Hematopoietic multipotent progenitor cell treated with erythropoietin and hydrocortisone succinate and interleukin-3 and kit ligand, for 17 days (in vitro differentiated cells): ENCODE measurements at places on chromosomes 12 and 14.
A peak's percentile ranks its signal among the peaks of the same experiment; 100 is the strongest.

- peak; percentile 27 for DNase-seq
Measured at GRCh38 chr14:106318700-106319099, 792.3 kb downstream of the TMEM121 start.

GRCh38 chr14:99287269-99287942, 15.4 kb upstream of the BCL11B start:
- no peak for DNase-seq

DNA sequence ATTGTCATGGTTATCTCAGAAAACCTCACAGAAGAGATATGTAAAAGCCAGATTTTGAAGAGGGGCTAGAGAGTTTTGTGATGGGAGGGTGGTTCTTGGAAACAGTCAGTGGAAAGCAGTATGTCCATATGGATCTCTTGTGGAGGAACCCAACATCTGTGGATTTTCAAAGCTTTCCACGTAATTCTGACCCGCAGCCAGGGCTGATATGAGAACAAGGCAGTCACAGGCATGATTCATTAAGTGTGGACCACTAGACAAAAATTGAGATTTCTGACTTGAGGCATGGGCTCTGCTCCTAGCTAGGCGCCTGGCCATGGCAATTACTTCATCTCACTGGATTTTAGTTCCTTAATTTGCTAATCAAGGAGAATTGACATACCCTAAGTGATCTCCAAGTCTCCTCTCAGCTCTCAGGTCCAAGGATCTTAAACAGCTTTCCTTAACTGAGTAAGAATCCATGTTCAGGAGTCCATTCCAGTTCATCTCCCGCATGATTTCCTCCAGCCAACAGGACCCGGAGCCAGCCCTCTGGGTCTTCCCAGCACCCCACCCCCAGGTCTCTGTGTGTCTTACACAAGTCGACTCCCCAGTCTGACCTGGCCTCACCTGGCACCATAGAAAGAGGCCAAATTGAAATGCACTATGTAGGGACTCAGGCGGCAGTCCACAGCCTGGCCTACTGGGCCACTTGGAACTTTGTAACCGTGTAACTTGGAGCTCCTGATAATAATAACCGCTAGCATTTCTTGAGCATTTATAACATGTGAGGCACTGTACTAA, 176.3 kb upstream of the PARP11 start:
- no peak for DNase-seq

DNA sequence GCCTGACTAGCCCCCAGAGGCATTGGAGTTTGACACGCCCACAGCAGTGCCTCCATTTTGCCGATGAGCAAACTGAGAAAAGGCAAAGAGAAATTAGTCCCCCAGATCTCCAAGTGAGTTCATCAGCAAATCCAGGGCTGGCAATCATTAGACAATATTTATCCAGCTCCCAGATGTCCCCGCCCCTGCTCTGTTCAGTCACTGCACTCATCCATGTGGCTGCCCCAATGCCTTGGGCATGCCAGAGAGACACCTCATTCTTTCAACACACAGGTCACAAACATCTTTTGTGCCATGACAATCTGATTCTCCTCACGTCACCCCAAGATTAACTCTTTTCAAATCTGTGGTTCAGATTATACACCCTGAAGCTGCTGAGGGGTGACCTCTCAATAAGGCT, 43.5 kb downstream of the DPF3 start:
- no peak for DNase-seq

DNA sequence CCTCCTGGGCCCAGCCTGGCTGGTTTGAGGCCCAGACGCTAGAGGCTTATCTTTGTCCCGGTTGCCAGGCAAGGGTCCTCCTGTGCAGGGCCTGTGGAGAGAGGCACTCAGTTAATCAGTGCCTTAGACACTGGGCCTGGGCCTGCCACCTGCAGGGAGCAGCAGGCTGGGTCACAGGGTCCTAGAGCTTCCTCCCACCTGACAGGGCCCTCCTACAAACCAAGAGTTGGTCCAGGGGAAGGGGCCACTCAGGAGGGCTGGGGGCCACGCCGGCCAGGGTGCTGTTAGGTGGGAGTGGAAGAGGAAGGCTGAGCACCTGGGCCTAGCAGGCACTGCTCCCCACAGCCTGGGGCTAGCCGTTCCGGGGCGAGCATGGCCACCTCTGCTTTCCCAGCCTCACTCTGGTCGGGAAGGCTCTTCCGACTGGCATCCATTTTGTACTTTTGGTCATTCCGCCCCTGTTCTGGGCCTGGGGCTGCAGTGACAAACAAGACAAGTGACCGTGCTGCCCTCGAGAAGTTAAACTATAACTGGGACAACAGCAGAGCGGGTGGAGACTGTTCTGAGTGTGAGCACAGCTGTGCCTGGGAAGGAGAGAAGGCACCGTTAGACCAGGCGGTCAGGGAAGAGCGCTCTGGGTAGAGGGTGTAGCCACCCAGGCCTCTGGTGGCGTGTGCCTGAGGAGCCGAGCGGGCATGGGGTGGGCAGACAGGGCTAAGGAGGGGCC, 27.2 kb downstream of the FBRSL1 start:
- DNase-seq: no peak

- DNase-seq: no peak
Measured at GRCh38 chr12:73362666-73363065, 1090.5 kb downstream of the TRHDE start.

DNA sequence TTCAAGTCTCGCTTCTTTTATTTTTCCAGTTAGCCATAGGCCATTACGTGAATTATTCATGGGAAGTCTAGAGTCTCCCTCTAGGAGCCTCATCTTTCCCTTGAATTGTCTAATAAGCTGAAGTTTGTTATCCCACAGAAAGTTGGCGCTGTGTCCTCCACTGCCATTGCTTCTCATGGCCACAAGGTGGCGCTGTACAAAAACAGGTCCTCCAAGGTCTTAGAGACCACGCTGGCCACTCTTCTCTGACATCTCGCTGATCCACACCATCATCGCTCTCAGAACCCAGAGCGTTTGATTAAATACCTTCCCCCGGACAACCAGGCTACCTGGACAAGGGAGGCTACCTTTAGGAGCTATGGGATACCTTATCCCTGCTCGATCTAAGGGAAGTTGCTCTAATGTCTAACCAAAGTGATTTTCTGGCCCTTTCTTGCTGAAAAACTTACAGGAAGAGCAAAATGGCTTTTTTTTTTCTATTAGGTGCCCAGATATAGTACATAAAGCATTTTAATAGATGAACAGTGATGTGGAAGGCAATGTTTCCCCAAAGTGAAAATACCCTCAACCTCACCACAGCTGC, 110.0 kb downstream of the CCDC60 start:
- peak; percentile 75 for DNase-seq

GRCh38 chr12:91180582-91181395, 1.8 kb downstream of the DCN start:
- DNase-seq: no peak
